ENCODE measurements at places on chromosomes 4 and X.

GRCh38 chrX:124984140-124984813 is 335.4 kb upstream of the TEX13C start:
- DNase-seq: no peak

DNA sequence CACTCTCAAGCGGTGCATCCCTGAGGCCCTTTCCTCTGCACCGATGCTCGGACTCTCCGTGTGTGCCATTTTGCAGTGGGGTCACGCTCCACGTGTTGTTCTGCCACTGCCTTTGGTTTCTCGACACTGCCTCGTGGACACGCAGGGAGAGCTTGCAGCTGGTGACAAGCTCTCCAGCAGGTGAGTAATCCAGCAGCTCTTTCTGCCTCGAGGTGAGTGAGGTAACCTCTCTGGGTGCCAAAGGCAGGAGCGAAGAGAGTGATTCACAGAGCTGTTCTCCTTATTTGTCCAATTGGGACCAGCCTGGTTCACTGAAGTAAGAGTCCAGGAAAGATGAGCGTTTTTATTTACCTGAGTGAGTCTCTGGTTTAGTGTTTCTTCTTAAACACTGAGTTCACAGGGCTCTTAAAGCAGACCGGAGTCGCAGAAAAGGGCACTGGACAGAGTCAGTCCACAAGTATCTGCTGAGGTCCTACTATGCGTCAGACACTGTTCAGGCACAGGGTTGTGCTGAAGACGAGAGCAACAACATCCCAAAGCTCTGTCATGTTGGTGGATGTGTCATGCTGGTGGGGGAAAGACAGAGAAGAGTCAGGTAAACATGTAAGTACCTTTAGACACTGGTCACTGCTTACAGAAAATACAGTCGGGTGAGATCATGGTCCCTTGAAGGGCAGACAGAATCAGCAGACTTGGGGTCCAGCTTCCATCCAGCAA is 61.8 kb downstream of the FHDC1 start:
- no peak for DNase-seq

DNA sequence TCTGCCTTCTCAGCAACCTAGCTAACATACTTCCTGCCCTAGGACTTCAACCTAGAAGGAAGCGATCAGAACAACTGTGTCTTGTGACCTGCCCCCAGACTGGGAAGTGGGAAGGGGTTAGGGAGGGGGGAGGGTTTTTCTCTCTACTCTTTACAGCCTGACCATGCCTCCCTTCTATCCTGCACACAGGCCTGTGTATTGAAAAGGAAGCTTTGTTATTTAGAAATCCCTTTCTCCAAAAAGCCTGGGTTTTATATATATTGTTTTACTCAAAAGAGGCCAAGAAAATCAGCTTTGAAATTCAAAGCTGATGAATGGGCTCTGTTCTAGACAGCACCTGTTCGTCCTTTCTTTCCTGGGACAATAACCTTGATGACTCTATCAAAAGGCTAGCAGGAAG is 35.2 kb upstream of the SMS start:
- DNase-seq: no peak

DNA sequence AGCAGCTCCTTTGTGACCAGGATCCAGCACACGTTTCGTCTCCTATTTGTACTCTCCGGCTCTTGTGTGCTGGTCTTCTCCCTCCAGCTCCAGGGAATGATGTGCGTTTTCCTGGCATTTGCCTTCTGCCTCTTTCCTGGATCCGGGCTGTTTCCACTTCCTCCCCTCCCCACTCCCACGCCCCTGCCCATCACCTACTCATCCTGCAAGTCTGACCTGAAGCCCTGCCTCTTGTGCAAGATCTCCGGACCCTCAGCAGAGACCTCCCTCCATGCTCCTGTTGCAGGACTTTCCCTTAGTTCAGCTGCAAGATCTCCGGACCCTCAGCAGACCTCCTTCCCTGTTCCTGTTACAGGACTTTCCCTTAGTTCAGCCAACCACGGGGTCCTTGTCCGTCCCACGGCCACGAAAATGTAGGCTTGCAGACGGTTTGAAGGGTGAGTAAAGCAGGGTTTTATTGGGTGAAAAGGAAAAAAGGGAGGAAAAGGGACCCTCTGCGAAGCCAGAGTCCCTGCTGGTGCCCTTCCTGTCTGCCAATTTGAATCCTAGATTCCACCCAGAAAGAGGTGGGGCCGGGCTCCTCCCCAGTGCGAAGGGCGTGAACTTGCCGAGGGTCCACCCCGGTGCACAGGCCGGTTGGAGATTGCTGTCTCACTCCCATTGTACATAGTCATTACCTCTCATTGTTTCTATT is 74.4 kb upstream of the IRF2 start:
- DNase-seq: no peak

DNA sequence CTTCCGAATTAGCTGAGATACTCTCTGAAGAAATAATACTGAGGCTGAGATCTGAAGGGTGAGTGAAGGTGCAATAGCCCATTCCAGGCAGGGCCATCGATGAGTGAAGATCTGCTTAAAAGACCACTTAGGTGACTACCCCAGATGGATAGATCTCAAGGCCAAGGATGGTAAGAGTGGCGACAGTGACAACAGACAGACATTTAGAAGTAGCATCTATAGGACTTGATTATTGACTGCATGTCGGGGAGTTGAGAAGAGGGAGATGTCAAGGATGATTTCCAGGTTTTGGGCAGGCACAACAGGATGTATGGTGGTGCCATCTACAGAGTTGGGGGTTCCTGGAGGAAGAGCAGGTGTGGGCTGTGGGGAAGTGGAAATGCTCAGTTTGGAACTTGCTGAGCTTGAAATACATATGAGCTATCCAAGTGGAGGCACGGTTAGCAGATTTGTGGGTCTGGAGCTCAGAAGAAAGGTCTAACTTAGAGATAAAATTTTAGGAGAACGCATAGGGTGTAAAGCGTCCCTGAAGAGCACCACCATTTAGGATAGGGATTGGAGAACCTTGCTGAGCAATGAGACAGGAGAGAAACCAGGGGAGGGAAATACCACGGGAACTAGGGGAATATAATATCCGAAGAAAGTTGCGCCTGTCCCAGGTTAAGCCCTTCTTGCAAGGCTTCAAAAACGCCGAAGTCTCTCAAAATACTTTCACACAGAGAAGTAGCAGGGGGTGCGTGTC is 688 bp downstream of the UFSP2 start:
- peak; percentile 34 for DNase-seq

DNA sequence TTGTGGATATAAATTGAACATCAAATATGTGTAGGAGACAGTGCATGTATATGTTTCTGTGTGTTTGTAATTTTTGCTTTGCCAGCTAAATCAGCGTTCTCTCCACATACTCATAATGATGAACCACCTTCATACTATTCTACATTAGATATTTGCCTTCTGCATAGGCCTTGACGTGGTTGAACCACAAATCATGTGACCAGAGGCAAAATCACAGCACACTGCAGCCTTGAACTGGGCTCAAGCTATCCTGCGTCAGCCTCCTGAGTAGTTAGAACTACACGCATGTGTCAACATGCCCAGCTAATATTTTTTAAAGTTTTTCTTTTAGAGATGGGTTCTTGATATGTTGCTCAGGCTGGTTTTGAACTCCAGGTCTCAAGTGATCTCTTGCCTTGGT is 9.5 kb downstream of the UBQLN2 start:
- no peak for DNase-seq

DNA sequence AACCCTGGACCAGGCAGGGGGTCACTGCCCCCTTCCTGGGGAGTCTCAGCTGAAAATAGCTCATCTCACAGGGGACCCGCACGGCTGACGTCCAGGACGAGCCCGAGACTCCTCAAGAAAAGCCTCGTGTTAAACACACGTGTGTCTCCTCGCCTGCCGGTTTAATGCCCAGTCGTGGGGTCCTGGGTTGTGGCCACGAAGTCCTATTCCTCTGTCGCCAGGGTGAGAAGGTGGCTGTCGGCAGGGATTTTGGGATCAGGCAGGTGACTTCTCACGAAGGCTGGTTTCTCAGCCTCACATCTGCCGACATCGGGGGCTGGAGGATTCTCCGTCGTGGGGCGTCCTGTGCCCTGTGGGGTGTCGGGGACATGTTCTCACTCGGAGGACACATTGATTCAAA is 44.3 kb upstream of the PPP2R3B start:
- no peak for DNase-seq

GRCh38 chr4:20395160-20395773 is 143.6 kb downstream of the SLIT2 start:
- peak; percentile 44 for DNase-seq

DNA sequence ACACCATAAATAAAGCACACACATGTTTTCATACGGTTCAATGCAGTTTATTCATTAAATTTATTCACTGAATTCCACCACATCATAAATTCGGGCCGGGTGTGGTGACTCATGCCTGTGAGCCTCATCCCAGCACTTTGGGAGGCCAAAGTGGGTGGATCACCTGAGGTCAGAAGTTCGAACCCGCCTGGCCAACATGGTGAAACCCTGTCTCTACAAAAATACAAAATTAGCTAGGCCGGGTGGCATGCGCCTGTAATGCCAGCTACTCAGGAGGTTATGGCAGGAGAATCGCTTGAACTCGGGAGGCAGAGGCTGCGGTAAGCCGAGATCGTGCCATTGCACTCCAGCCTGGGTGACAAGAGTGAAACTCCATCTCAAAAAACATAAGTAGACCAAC is 131.6 kb downstream of the PDS5A start:
- peak; percentile 53 for DNase-seq

- peak; percentile 76 for DNase-seq
These were observed 13.8 kb downstream of the RNF4 start for GRCh38 chr4:2482693-2483092.

GRCh38 chrX:1679238-1679637 is 64.4 kb downstream of the ASMT start:
- peak; percentile 22 for DNase-seq

GRCh38 chrX:134660627-134661026 is 2.4 kb upstream of the PLAC1 start:
- DNase-seq: no peak

- no peak for DNase-seq
These were observed 30.5 kb downstream of the RHOH start for GRCh38 chr4:40227284-40227683.

GRCh38 chrX:15405846-15406245 is 21.6 kb upstream of the VEGFD start:
- DNase-seq: no peak

GRCh38 chr4:12933760-12934221 is 550.3 kb downstream of the RAB28 start:
- no peak for DNase-seq

- no peak for DNase-seq
These were observed 182.9 kb downstream of the AFAP1 start for GRCh38 chr4:7756561-7757355.

- peak; percentile 24 for DNase-seq
These were observed 19.1 kb downstream of the PRIMPOL start for GRCh38 chr4:184668511-184669114.

GRCh38 chr4:54543088-54543795 is 114.5 kb upstream of the KIT start:
- peak; percentile 64 for DNase-seq

DNA sequence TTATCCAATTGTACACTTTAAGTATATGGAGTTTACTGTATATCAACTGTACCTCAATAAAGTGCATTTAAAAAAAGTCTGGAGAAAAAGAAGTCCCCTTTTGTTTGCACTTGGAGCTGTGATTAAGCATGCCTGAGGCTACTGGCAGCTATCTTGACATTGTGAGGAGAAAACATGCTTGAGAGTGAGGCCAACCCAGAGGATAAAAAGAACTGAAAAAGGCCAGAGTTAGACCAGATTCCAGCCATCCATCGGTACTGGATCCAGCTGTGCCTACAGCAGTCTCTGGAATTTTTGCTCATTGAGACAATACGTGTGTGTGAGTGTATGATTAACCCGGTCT is 57.4 kb downstream of the LGI2 start:
- no peak for DNase-seq
